Fibroblast of skin of left biceps (primary cell): ENCODE measurements at places on chromosomes 11 and 22.

DNA sequence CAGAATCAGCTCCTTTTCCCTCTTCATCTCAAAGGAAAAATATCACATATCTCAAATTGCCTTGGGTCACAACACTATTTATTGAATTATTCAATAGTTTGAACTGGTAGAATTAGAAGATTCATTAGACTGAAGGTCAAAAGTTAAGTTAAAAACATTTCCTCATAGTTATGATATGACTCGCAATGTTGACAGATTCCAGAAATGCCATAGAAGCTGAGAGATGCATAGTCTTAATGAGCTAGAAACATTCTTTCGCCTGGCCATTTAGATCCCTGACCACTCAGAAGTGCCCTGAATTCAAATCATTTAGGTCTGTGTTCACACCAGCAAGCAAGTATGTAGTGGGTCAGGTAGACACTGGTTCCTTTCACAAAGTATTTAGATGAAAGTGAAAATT lies 44.4 kb downstream of the FAT3 start:
- no peak for DNase-seq

GRCh38 chr11:132907651-132908413 lies 624.5 kb downstream of the OPCML start:
- no peak for DNase-seq

- no peak for DNase-seq
Measured at GRCh38 chr11:12737024-12737423, 62.8 kb downstream of the TEAD1 start.

- no peak for DNase-seq
Measured at GRCh38 chr11:18452927-18453326, 2.7 kb upstream of the LDHAL6A start.

DNA sequence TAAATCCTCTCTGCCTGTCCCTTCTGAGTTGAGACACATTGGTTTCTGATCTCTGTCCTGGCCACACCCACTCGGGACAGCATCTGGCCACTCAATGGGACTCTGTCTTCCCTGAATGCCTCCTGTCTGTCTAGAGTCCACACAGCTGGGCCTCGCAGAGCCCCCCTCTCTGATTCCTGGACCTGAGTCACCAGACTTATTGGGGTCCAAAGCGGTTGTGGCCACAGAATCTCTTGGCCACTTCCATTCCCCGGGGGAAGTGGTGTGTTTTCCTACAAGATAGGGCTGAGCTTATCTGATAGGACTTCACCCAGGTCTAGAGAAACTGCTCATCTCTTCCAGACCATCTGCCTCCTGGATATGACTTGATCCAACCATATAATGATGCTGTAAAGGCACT lies 57.4 kb upstream of the WNT11 start:
- DNase-seq: no peak

DNA sequence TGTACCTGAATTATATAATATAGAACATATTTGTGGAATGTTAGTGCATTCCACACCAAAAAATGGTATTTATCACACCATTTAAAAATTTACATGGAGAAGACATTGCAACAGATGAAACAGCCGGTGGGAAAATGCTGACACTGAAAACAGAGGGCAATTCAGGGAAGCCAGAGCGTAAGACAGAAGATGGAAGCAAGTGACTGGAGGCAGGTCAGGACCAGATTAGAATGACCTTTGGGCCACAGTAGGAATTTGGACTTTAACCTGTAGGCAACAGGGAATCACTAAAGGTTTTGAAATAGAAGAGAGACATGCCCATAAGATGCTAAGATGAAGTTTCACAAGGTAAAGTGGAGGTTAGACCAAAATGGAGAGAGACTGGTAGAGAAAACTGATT lies 60.5 kb downstream of the METTL15 start:
- DNase-seq: no peak

DNA sequence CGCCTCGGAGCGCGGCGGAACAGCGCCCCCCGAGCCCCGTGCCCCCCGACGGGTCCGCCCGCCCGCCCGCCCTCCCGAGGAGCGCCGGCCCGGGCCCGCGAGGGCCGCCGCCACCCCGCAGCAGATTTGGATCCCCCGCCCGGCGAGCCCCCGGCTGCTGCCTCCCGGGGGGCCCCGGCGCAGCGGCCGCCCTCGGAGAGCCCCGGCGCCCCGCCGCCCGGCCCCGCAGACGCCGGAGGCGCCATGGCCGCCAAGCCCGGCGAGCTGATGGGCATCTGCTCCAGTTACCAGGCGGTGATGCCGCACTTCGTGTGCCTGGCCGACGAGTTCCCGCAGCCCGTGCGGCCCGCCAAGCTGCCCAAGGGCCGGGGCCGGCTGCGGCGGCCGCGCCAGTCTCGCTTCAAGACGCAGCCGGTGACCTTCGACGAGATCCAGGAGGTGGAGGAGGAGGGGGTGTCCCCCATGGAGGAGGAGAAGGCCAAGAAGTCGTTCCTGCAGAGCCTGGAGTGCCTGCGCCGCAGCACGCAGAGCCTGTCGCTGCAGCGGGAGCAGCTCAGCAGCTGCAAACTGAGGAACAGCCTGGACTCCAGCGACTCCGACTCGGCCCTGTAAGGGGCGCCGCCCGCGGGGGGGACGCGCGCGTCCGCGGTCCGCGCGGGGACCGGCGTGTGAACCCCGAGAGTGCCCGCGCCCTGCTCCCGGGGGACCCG lies 380 bp downstream of the C11orf96 start:
- no peak for DNase-seq

GRCh38 chr22:48256041-48256739 lies 1493.7 kb downstream of the TBC1D22A start:
- no peak for DNase-seq

- no peak for DNase-seq
Measured at GRCh38 chr22:41481131-41481830, 12.4 kb downstream of the ACO2 start.

- DNase-seq: peak; percentile 35
Measured at GRCh38 chr11:100739666-100740065, 52.6 kb downstream of the ARHGAP42 start.

GRCh38 chr11:34480314-34480713 lies 33.3 kb downstream of the ELF5 start:
- no peak for DNase-seq

DNA sequence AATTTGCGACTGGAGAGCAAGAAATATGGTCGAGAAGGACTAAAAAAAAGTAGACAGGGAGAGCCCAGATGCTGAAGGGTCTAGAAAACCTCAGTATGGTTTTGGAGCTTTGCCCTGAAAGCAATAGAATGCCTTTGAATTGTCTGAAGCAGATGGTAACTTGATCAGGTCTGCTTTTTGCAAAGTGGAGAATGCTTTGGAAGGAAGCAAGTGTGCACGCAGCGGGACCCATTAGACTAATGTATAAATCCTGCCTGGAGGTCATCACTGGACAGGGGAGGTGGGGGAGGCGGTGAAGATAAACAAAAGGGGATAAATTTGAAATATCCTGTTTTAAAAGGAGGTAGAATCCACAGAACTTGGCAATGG lies 757 bp upstream of the HINFP start:
- peak; percentile 55 for DNase-seq

DNA sequence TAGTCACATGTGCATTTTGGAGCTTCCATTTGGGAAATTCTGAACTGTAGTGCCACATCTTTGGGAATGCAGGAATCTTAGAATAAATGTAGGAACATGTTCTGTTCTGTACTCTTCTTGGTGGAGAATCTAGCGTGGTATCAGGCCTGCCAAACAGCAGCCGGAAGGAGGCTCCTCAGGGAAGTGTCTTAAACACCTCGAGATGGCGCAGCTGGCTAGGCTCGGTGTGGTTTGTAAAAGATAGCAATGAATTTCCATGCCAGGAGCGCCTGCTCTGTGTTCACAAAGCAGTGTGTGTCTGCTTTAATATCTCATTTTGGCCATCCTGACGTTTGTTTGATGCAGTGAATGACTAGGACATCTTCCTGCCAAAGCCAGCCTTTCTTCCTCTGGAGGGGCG lies 145.1 kb downstream of the ATXN10 start:
- DNase-seq: no peak

GRCh38 chr11:44564166-44564565 lies 1.3 kb upstream of the CD82 start:
- no peak for DNase-seq

- peak; percentile 23 for DNase-seq
Measured at GRCh38 chr11:124586238-124586860, 16.6 kb downstream of the OR8A1 start.

GRCh38 chr11:120061761-120062560 lies 76.0 kb downstream of the TRIM29 start:
- DNase-seq: no peak

GRCh38 chr11:105226091-105226490 lies 86.5 kb upstream of the CARD18 start:
- DNase-seq: no peak

- no peak for DNase-seq
Measured at GRCh38 chr22:47713941-47714340, 951.5 kb downstream of the TBC1D22A start.

DNA sequence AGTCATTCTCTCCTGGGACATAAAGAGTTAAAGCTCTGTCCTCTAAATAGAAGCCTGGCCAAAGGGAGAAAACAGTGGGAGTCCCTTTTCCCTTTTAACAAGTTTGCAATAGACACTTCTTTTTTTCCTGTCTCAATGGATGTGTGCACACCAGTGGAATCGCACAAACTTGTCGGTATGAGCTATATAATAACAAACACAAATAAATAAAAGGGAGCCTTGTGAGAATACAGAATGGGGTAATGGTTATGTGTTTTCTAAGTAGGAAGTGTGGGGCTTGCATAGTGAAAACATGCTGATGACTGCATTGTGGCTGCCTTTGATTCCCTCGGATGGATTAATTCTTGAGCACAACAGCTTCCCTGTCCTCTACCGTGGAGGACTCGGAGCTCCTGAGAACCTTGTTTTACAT lies 131.9 kb downstream of the WNT7B start:
- no peak for DNase-seq

- DNase-seq: no peak
Measured at GRCh38 chr11:19378814-19379213, 138.1 kb upstream of the E2F8 start.
